ENCODE measurements at places on chromosomes 4 and X. TPM values are rescaled to one million over a fixed set of nuclear protein-coding genes. Genes with fewer than 3 reads are reported as not detected.

The ZBED1 gene
- 21.9 TPM for total RNA-seq

The PLS3 gene
- total RNA-seq, result 18.8 TPM

The SNX12 gene
- total RNA-seq, result 17.1 TPM

The CPZ gene
- 0.47 TPM for total RNA-seq

The ZDHHC15 gene
- 0.70 TPM for total RNA-seq

The CWH43 gene
- not detected for total RNA-seq
